ENCODE measurements at places on chromosomes 4 and X.

DNA sequence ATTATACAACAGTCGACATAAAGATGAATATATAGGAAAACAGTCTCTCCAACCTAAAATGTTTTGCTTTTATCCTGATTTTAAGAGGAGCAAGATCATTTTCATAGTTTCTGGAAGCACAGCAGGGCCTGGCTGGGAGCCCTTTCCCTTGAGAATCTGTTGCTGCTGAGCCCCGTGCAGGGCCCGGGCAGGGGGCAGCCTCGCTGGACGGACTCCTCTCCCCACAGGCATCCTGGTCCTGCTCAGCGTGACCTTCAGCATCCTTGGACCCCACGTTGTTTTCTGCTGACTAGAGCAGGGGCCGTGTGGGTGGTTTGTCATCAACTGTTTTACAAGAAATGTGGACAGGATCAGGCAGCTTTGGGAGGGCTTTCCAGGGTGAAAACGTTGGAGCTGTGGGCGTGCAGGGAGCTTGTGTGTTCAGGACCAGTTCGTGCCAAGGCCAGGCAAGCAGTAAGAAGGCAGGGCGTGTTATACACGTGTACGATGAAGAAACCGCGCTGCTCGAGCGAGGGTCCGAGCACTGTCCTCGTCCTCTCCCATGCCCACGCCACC is 25.0 kb downstream of the CPZ start:
- DNase-seq = no peak

DNA sequence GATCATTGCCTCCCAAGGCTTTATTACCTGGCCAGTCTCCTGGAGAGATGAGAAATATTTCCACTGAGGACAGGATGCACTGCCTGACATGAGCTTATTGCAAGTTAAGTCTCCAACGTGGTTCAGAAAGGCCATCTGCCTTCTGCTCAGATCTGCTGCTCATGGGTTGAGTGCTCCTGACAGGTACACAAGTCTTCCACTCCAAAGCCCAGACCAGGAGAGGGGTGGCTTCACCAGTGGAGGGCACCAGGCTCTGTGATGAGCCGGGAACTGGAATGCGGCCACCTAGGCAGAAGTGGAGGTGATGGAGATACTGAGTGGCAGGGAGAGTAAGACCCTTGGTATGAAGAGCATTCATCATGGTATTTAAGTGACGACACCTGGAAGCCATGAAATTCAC is 79.5 kb upstream of the IRF2 start:
- DNase-seq = no peak

DNA sequence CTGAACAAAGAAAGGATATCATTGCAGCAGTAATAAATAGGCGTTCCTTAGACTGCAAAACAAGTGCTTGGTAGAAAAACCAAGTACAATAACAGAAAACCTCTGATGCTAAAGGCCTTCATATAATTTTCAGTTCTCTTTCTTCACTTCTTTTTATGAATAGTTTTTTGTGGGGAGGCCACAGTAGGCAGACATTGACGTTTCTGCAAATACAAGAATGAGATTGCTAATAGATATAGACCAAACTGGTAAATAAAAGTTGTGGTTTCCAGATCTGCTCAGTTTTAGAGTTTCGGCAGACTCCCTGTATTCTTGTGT is 57.0 kb upstream of the RAP1GDS1 start:
- no peak for DNase-seq

DNA sequence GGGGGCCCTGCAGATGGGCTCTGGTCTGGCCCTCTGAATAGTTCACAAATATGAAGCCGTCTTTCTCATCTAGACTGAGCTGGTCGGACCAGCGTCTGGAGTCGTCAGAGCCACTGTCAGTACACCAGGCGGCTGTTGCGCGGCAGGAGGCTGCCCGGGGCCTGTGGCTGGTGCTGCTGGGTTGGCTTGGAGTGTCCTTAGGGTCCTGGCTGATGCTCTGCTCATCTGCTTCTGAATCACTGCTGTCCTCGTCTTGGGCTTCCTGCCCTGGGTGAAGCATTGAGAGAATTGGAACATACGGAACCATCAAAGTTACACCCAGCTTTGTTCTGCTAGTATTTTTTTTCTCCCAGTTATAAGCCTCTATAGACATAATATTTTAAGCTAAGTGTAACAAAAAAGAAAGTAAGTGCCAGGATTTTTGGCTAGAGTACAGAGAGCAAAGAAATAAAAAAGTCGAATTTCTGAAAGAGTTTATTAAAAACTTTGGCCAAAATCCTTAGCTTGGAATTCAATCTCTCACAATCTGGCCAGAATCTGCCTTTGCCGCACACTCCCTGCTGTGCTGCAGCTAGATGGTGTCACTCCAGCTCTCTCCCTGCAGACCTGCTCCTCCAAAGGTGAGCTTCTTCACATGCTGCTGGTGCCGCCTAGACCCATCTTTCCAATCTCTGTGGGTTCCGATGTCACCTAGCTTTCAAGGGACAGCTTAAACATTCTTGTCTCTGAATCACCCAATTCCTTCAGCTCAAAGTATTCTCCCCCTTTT is 96.2 kb downstream of the CDS1 start:
- no peak for DNase-seq

DNA sequence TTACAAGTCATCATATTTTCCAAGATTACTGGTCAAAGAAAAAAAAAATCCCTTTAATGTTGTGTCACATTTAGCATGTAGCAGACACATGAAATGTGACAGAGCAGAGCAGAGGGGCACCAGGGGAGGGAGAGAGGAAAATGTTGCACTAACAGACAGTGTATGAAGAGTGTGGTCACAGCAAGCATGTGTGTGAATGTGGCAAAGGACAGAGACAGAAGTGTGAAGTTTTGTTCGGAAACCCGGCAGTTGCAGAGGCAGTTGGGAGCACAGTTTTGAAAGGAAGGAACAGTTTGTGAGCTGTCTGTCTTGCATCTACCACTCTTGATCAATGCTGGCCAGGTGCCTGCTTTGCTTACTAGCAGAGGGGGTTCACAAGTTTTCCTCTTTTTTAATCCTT is 83.9 kb upstream of the MAP3K15 start:
- DNase-seq = no peak

- DNase-seq = no peak
Measured at GRCh38 chrX:18252644-18253359, 32.1 kb upstream of the BEND2 start.

- DNase-seq = no peak
Measured at GRCh38 chrX:21606002-21606401, 52.1 kb downstream of the KLHL34 start.

DNA sequence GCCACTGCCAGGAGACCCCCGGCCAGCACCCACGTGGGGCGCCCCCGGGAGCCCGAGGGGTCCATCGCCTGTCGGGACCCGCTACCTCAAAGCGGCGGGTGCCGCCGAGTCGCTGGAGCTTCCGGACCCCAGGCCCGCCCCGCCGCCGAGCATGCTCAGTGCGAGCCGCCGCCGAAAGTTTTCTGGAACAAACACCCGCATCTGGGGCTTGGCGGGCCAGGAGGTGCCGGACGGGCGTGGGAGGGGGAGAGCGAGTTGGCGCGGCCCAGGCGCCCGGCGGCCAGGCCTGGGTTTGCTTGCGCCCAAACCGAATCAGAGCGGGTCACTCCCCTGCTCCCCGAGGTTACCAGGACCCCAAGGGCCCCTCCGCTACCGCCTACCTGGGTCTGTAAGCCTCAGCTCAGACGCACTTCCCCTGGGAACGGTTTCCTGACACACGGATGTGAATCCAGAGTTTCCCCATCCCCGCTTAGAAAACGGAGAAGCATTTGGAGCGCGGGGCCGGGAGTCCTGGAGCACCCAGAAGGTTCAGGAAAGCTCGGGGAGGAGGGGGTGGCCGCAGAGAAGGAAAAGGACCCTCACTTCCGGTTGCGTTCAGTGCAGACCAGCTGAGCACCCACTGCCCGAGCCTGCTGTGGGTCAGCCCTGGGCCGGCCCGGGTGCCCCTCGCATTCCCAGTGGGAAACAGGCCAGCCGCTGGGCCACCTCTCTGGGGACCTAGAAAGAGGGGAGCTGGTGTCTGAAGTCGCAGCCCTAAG is at the start of gene EVC2:
TSS of gene EVC2 (minus strand) at position 111 of the 758 bp plus-strand sequence. CDS start at position 65, 46 bp downstream.
- DNase-seq = no peak

DNA sequence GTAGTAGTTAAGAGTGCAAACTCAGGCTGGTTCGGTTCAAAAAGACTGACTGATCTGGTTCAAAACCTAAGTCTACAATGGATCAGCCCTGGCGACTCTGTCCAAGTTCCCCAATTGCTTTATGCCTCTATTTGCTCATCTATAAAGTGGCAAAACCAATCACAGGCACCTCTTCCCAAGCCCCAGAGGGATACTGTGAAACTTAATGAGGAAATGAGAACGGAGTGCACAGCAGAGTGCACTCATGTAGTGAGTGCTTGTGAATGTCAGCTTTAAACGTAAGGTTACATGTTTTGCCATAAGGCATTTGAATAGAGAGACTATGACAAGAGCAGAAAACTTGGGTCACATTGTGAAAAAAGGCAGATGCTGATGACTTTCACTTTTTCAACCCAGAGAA is 199.7 kb upstream of the KLF3 start:
- DNase-seq = no peak

- no peak for DNase-seq
Measured at GRCh38 chr4:57492251-57492878, 382.2 kb upstream of the IGFBP7 start.

DNA sequence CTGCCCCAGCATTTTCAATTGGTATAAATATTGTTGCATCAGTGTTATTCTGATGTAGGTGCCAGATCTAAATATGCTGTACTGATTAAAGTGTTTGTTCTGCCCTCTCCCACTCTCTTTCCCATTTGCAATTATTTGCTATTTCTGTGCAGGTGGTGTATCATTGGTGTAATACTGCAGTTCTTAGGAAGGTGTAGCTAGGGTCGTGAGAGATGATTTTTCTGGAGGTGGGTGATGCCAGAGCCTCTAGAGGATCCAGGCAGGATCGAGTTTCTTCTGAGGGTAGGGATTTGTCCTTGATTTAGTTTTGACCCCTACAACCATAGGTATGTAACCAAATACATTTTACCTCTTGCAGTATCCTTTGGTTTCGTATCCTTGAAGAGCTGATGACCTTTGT is 1.9 kb downstream of the SMAD1 start:
- no peak for DNase-seq

GRCh38 chr4:53818104-53818503 is 226.8 kb upstream of the LNX1 start:
- DNase-seq = no peak

Measured in T-helper 9 cell (primary cell).